ENCODE measurements at places on chromosomes 1 and 21.

DNA sequence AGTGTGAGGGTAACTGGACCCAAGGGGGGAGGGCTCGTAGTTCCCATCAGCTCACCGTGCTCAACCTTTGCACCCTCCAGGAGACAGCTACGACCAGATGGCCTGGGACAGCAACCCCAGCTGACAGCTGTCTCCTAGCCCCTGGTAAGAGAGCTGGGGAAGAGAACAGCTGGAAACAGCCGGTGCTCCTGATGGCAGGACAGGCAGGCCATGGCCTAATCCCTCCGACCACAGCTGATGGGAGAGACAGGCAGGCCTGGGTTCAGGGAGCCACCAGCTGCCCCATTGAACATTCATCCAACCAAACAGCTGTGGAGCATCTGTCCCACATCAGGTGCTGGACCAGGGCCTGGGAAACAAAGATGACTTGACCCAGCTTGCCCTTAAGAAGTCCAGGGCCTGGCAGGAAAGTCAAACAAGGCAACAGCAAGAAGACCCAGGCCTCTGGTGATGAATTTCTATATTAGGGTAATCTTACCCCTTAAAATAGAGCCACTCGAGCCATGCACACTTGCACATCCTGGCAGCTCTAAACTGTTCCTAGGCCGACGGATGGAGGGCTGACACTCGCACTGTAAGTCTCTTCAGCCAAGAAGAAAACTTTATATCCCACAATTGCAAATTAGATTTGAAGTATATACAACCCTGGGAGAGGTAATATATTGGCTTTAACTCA, 12.2 kb downstream of the OLFML2B start:
- DNase-seq: no peak

DNA sequence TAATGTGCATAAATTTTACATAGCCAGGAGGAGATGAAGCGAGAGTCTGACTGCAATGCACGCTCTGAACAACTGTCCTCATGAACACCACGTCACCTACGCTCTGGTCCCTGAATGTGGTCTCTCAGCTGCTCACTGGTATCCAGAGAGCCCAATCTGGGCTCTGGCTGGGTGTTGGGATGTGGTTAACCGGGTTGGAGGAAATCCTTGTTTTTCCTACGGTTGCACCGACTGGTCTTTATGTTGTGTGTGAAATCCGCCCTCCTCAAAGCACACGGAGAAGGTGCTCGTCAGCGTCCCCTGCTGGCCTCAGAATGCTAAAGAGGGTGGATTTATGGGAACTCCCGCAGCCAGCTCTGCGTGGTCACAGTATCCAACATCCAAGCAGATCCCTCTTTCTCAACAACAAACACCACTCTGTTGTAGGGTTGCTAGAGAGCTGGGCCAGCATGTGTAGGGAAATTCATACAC, 51.8 kb upstream of the FAM89A start:
- DNase-seq: peak; percentile 47

- DNase-seq: no peak
Observed at GRCh38 chr1:240148333-240148732, 56.6 kb downstream of the FMN2 start.

DNA sequence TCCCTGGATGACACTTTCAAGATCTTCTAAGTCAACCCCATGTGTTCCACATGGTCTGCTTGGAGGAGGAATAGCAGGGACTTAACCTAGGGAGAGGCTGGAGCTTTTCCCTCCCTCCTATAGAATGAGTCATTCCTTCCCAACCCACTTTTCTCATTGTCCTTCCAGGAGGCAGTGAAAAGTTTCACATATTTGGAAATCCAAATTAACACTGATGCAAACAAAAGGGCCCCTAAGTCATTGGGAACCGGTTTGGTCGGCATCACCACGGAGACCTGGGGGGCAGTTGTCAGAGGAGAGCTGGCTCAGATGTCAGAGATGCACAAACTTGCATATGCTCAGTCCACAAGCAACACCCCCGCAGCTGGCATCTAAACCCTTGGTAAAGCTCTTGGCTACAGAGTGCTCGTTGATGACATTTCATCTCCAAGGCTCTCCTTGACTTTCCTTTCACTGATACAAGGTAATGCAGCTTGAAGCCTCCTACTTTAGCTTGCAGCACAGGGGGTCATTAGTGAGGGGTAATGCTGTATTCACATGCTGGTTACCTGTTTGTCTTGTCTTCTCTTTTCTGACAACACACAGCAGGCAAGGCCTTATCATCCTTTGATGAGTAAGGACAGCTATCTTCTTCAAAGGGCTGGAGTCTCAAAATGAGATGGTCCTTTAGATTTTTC, 12.3 kb upstream of the LRRC8D start:
- DNase-seq: no peak

DNA sequence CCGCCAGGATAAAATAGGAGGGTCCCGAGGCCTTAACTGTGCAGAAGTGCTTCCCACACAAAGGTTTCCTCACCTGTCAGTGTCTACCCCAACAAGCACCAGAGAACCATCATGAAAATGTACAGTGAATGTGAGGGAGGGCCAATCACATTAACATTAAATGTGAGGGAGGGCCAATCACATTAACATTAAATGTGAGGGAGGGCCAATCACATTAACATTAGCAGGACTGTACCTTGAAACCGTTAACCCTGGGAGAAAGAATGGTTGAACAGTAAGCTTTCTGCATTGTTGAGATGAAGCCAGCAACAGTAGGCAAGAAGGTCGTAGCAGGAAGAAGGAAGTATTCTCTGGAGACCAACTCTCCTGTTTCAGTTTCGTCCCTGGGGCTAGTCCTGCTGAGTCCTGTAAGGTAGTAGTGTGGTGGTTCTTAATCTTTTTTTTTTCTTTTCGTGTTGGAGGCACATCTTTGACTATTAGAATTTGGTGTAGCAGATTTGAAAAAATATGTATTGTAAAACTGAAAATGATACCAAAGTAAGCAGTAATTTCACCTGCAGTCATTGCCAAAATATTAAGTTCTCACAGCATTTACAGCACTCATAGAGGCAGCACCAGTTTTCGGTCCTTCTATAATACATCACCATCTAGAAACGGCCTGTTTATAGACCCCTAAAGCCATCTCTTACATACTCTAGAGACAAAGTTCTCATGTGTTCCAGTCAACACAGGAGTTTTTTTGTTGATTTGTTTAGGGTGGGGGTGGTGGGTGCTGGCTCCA, 98.6 kb upstream of the PPP2R5A start:
- DNase-seq: no peak

GRCh38 chr1:192907545-192908243, 98.9 kb downstream of the RGS2 start:
- DNase-seq: no peak

DNA sequence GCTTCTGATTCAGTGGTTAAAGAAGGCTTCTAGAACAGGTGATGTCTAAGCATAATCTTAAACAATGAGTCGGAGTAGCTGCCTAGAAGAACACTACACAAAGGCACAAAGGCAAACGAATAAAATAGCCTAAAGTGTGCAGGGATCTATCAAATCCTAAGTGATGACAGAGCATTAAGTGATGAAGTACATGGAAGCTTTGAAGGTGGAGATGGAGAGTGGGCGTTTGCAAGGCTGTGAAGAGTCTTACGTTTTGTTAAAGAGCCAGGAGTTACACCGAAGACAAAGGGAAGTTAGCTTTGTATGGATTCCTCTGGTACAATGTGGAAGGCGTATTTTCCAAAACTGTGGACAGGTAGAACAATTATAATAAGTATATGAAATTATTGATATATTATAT, 270.6 kb downstream of the NEGR1 start:
- no peak for DNase-seq

DNA sequence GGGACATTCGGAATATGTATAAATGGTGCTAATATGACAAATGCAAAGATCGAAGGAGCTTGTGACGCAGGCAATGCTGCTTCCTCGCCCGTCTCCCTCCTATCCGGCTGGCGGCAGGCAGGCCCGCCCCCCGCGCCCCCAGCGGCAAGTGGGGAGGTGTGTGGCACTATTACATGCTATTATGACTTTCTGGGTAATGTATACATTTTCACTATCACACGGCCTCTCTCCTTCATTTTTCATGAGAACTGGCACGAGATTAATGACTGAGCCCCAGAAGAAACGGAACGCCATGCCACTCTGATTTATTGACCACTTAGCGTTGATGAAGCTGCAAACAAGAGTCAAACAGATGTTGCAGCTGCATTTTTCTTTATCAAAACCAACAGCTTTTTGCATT, 138.9 kb upstream of the VAMP3 start:
- DNase-seq: no peak

Data from activated naive CD8-positive, alpha-beta T cell treated with anti-CD3 and anti-CD28 coated beads, Interleukin-2, amount 50 U/mL, for 24 hours (primary cell).